HCT116 (cell line): ENCODE measurements at places on chromosomes 2 and 18. TPM values are rescaled to one million over a fixed set of nuclear protein-coding genes. Genes with fewer than 3 reads are reported as not detected.

DNA sequence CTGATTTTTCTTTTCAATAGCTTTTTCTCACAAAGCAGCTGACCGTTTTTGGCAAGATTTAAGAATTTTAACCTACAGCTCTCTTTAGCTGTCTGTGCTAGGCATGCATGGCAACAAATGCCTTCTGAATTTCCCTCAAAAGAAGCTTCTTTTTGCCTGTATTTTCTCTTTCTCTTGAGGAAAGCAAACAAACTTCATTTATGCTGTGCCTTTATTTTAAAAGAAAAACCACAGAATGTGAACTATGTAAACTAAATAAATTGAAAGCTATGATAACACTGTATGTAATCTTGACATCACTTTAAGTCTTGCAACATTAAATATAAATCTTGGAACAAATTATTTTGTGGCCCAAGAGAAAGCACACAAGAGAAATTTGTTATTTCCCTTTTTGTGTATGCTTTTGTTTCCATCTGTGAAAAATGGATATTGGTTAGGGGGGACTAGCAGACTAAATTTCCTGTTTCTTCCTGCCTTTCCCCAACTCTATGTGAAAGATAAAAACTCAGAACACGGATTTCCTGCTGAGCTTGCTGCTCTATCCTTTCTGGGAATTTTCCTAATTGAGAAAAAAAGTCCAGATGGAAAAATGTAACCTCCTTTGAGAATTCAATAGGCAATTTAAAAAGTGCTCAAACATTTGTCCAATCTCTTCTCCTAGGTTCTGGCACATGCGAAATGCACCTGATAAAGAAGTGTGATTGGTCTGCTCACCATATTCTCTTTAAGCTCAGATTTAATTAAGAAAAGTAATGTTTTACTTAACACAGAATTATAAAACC is 20.9 kb upstream of the TFPI start:
- DNase-seq: no peak
- no peak overlapping the region for H3K27ac ChIP-seq
- no peaks in the 10 kb centered on the region for H3K36me3 ChIP-seq
- no peaks in the 10 kb centered on the region for H3K4me1 ChIP-seq
- no peaks in the 10 kb centered on the region for H3K27me3 ChIP-seq
- H3K4me3 ChIP-seq: no peak overlapping the region

- H3K36me3 ChIP-seq: no peaks in the 10 kb centered on the region
- no peak overlapping the region for H3K4me3 ChIP-seq
- no peaks in the 10 kb centered on the region for H3K27me3 ChIP-seq
- peaks cover 19% of the 10 kb centered on the region for H3K4me1 ChIP-seq
- no peak for DNase-seq
These were observed 154.0 kb upstream of the MSH6 start for GRCh38 chr2:47628904-47629303.

DNA sequence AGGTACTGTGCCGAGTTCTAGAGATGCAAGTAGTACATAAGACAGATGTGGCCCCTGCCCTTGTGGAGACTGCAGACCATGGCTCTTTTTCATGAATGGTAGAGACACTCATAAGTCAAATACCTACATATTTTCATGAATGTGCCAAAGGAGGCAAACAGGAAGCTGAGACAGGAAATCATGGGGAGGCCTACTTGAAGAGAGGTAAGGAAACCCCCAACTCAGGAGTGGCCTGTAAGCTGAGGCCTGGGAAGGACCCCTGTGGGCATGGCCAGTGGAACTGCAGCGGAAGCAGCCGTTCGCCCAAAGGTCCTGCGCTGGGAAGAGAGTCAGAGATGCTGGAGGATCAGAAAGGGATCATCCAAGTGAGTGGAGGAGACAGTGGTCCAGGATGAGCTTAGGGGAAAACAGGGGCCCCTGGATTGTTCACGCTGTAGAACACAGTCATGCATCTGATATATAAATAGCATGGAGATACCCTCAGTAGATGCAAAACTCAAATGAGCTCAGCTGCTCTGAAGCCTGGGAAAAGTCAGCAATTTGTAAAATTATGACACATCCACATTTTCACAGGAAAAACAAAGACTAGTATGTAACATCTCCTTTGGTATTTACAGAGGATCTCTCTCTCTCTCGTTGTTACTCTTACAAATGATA is 228.9 kb downstream of the NEDD4L start:
- no peaks in the 10 kb centered on the region for H3K27me3 ChIP-seq
- no peak for DNase-seq

PAX3 gene
- not detected for total RNA-seq

- no peak overlapping the region for H3K27ac ChIP-seq
- H3K27me3 ChIP-seq: no peaks in the 10 kb centered on the region
- H3K4me3 ChIP-seq: no peak overlapping the region
- no peaks in the 10 kb centered on the region for H3K36me3 ChIP-seq
These were observed 93.7 kb downstream of the CERKL start for GRCh38 chr2:181563101-181563692.

PSME4 gene
- total RNA-seq: 53.2 TPM

- no peaks in the 10 kb centered on the region for H3K36me3 ChIP-seq
- no peak for DNase-seq
- H3K27ac ChIP-seq: no peak overlapping the region
- H3K4me1 ChIP-seq: no peaks in the 10 kb centered on the region
- H3K27me3 ChIP-seq: no peaks in the 10 kb centered on the region
- no peak overlapping the region for H3K4me3 ChIP-seq
These were observed 19.4 kb upstream of the DUSP2 start for GRCh38 chr2:96164459-96165184.

- no peak overlapping the region for H3K4me3 ChIP-seq
- H3K4me1 ChIP-seq: no peaks in the 10 kb centered on the region
- no peaks in the 10 kb centered on the region; the same call in 1 of the 2 replicates for H3K27me3 ChIP-seq
- H3K36me3 ChIP-seq: no peaks in the 10 kb centered on the region
- no peak overlapping the region for H3K27ac ChIP-seq
These were observed 230.7 kb upstream of the PXDN start for GRCh38 chr2:1975060-1975459.

TANC1 gene
- 15.1 TPM for total RNA-seq

GRCh38 chr2:239393941-239394340 is 6.9 kb downstream of the HDAC4 start:
- peaks cover 12% of the 10 kb centered on the region for H3K4me1 ChIP-seq
- DNase-seq: no peak
- no peaks in the 10 kb centered on the region for H3K36me3 ChIP-seq
- H3K27me3 ChIP-seq: no peaks in the 10 kb centered on the region

DNA sequence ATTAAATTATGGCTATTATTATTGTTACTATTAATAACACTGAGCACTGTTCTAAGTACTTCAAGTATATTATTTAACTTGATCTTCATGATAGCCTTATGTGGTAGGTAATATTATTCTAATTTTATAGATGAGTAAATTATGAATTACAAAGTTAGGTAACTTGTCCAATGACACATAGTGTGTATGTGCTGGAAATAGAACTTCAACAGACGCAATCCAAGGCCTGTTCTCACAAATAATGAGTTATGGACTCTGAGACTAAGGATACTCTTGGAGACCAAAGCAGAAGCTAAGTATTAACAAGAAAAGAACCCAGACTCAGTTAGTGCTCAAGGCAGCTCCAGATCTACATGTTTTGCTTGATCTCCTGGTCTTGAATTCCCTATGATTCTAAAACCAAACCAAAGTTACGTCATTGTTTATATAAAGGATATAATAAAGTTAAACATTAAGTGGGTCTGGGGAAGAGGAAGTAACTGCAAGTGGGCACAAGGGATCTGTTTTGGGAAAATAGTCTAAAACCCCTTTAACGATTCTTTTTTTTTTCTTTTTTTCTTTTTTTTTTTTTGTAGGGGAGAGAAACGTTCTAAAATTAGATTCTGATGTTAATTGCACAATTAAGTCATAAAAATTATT is 211.3 kb downstream of the ERBB4 start:
- DNase-seq: no peak
- no peak overlapping the region for H3K27ac ChIP-seq
- no peaks in the 10 kb centered on the region for H3K4me1 ChIP-seq
- H3K36me3 ChIP-seq: no peaks in the 10 kb centered on the region
- H3K27me3 ChIP-seq: no peaks in the 10 kb centered on the region

CCDC148 gene
- total RNA-seq: 0.59 TPM

DNA sequence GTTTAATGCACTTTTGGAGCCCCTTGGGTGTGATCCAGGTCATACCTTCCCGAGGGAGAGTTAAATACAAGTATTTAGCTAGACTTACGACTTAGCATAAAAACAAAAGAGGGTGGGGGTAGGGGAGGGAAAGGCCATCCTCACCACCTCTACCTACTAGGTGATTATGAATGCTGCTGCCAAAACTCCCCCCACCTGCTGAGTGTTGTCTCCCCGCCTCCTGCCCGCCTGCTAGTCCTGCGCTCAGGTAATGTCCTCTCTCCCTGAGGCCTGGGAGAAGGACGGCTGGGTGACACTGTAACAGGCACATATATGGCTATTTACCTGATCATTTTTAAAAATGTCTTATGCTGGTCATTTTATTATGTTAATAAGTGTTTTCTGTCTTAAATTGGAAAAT is 3.0 kb upstream of the NCKAP5 start:
- no peak overlapping the region for H3K4me3 ChIP-seq
- H3K36me3 ChIP-seq: no peaks in the 10 kb centered on the region
- DNase-seq: no peak

TFCP2L1 gene
- total RNA-seq: 8.4 TPM

CHRNG gene
- total RNA-seq: not detected

DNA sequence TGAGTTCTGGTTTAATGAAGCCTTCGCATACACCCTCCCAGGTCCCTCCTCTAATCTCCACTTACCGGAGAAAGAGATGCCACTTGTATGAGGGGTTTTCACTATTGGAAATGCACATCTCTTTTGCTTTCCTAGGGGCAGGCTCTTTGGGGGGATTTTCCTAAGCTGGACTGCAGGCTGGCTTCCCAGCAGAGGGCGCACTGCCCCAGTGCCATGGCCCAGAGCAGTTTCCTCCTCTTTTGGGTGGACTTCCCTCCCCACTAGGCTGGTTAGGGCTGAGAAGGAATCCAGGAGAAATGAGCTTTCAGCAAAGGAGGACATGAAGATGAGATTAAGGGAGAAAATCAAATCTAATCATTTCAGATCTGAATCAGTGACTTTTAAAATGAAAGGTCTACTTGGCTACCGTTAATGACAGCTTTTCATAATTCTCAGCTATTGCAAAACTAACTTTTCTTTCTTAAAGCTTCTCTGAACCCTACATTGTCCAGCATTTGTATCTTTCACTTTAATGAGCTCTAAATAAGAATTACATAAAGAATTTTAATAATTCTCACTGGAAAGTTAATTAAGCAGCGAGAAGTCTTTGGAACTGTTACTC is 784.1 kb upstream of the FANCL start:
- no peak overlapping the region for H3K27ac ChIP-seq
- DNase-seq: peak; percentile 8
- no peaks in the 10 kb centered on the region for H3K4me1 ChIP-seq

DNA sequence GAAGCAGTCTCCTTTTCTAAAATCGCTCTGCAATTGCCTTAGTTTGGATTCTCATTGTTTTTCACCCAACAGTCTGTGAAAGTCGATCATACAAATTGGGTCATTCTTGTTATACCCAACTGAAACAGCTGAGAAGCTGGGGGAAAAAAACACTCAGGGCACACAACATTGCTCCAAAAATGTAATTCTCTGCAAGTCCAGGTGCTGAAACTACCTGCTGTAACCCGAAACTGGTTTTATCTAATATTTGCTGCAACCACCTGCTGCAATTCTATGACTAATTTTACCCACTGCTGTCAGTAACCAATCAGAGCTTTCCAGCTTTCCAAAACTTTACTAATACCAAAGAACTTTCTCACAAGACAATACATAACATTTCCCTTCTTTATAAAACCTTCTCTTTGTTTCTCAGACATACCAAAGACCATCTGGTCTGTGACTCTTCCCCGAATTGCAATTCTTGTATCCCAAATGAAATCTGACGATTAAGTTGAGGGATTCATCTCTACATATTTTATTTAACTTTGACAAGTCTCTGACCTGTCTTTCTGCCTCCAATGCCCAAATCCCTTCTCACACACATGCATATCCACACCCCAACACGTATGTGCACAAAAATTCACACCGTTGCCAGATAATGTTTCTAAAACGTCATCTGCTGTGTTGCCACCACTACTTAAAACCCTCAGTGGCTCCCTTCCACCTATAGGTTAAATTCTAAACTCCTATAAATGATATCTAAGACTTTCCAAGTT is 198.3 kb downstream of the PIEZO2 start:
- H3K4me3 ChIP-seq: no peak overlapping the region
- no peaks in the 10 kb centered on the region for H3K4me1 ChIP-seq
- H3K27me3 ChIP-seq: no peaks in the 10 kb centered on the region
- H3K36me3 ChIP-seq: no peaks in the 10 kb centered on the region

DNA sequence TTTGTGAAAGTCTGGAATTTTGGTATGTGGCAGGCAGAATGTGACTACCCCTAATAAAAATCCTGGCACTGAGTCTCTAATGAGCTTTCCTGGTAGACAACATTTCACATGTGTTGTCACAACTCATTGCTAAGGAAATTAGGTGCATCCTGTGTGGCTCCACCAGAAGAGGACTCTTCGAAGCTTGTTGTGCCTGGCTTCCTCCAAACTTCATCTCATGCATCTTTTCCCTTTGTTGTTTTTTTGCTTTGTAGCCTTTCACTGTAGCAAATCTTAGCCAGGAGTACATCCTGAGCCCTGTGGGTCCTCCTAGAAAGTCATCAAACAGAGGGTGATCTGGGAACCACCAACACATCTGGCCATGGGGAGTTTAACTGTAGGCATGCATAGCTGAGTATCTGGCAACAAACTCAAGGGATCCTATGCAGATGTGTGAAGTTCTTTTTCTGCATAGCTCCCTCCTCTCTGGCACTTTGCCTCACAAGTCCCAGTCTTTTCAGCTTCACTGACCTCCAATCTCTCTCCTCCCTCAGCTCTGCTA is 42.1 kb upstream of the SERTAD2 start:
- no peak overlapping the region for H3K4me3 ChIP-seq
- H3K27ac ChIP-seq: no peak overlapping the region
- H3K36me3 ChIP-seq: no peaks in the 10 kb centered on the region
- DNase-seq: no peak

GRCh38 chr2:10785260-10785659 is 27.3 kb downstream of the PDIA6 start:
- DNase-seq: no peak
- no peaks in the 10 kb centered on the region for H3K27me3 ChIP-seq
- H3K27ac ChIP-seq: no peak overlapping the region
- H3K4me3 ChIP-seq: no peak overlapping the region

DNA sequence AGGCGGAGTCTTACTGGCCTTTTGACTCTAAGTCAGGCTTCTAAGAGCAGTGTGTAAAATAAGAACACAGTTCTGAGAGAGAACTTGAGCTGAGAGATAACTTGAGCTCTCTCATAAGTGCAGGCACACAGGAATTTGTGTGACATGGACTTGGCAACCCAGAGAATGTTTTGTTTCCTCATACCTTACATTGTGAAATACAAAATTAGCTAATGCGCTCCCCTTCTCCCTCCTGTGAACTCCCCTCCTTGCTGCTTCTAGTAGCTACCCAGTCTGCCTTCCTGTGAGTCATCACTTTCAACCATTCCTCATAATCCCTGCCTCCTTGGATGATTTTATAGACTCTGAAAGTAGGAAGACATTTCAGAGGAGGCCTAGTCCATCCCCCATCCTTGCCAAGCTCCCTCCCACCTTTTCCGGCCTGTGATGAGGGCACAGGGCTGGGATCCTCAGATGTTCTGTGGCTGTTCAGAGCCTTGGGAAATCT is 22.6 kb downstream of the FER1L5 start:
- no peaks in the 10 kb centered on the region for H3K36me3 ChIP-seq
- H3K4me1 ChIP-seq: peaks cover 12% of the 10 kb centered on the region
- peak; percentile 15 for DNase-seq
- peak overlapping the region; percentile 42 for H3K27ac ChIP-seq
- H3K4me3 ChIP-seq: no peak overlapping the region
